Left renal pelvis (tissue), 4 donors: ENCODE measurements at places on chromosomes 6 and 20. TPM values are rescaled to one million over a fixed set of nuclear protein-coding genes. Genes with fewer than 3 reads are reported as not detected.

DNA sequence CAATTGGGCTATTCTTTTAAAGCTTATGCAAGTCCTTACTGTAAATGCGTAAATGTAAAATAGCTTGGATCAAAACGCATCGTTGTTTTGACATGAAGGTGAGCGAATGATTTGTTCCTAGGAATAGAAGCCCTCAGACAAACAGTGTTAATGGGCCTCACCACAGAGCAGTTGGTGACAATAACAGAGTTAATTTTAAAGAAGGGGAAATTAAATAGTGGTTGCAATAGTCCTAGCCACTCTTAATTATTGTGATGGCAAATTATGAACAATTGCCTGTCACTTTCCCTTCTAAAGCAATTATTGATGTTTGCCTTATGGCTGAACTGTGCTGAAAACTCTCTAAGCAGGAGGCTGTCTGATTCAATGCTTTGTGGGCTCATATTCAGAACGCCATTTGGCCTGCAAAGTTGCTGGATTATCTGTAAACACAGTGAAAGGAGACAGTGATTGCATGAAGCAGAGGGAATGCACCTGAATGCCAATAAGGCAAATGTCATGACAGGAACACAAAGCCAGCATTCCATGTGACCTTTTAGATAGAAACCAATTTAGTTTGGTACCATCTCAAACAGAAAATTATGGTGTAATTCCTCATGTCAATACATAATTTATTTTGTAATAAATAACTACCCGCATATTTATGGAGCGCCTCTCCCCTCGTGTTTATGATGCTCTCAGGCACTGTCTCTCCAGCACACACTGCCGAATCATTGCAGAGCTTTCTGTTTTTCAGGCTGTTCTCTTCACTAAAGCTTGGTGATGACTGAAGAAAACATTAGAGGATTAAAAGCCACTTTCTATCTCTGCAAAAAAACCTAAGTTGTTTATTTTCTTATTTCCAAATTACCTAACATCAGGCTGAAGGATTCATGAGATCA is 387.5 kb downstream of the HACE1 start:
- DNase-seq: no peak

The TNXB gene
- polyA plus RNA-seq: 6.6 TPM

The SYCP2 gene
- 8.7 TPM for polyA plus RNA-seq

- DNase-seq: no peak
Observed at GRCh38 chr6:49300443-49300842, 162.6 kb downstream of the MMUT start.
